ENCODE measurements at places on chromosomes 4 and X.
A peak's percentile ranks its signal among the peaks of the same experiment; 100 is the strongest.

DNA sequence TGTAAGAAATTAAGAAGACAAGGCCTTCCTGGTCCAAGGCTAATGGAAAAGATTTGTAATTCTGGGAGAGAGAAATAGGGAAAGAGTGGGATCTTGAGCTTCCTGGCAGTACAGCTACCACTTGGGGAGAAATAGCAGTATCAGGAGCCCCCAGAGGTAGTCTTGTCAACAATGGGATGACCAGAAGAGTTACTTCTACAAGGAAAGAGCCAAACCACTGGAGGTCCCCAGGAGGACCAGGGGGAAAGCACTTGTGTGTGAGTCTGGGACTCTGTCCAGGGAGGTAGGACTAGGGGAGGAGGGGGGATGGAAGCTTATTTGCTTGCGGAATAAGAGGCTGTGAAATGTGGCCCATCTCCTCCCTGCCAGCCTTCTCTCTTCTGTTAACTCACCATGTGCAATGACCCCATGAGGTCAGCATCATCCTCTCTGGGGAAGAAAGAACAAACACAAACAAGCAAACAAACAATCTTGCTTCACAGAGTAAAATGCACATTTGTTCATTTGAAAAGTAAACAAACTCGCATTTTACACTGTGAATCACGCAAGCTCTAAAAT lies 160.1 kb downstream of the STK32B start:
- DNase-seq = no peak

- DNase-seq = no peak
Measured at GRCh38 chrX:27918799-27919198, 62.5 kb downstream of the DCAF8L1 start.

DNA sequence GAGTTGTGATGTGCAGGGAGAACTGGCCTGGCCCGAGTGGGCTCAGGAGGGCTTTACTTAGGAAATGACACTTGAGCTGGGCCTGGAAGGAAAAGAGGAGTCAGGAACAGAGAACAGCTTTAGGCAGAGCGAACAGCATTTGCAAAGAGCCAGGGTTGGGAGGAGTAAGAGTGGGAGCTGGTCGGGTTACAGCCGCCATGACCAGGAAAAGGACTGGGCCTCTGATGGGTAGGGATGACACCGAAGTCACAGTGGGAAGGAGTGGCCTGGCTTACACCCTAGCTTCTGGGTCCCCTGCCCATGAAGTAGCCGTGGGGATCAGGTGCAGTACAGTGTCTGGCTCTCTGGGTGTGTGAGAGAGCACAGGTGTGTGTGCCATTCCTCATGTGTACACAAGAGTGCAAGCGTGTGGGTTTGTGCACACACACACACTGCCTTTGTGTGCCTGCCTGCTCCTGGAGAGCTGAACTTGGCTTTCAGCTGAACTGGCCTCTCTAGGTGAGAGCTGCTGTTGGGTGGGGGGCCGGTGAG lies 31.6 kb downstream of the TRMT44 start:
- DNase-seq = no peak

- no peak for DNase-seq
Measured at GRCh38 chrX:123878252-123878721, 18.4 kb downstream of the XIAP start.

DNA sequence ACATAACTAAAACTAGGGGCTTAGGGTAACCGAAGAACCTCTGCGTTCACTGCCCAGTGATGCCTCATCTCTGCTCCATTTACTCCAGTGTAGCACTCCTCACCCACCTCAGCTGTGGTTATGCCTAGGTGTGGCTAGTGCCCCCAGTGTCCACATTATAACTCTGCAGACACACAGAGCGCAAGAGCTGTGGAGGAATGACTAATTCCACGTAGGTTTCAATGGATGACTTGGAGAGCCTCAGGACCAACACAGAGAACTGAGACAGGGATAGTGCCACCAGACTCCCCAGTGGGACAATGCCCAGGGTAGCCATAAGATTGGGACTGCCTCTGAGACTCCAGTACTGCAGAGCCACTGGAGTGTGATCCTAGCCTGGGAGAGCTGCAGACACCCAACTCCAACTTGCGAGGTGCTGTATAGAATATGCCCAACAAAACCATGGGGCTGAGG lies 542.4 kb upstream of the DIPK2B start:
- no peak for DNase-seq

- no peak for DNase-seq
Measured at GRCh38 chr4:185370268-185370949, 25.3 kb downstream of the LRP2BP start.

- DNase-seq = no peak
Measured at GRCh38 chrX:120736989-120737388, 107.1 kb upstream of the C1GALT1C1 start.

GRCh38 chr4:56733352-56733751 lies 52.3 kb upstream of the HOPX start:
- no peak for DNase-seq

DNA sequence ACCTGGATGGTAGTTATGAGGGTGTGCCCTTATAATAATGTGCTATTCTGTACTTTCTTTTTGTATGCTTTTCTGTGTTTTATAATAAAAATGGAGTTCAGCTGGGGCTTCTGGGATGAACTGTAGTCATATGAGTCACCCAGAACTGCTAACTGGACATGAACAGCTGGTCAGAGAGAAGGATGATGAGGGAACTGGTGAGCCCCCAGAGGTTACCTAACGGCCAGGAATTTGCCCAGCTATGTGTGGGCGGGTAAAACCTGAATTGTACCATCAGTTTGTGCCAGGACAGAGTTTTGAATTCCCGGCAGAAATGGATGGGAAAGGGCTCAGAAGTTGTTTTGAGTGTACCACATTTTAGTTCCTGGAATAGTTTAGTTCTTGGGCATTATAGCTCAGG lies 138.0 kb upstream of the USP9X start:
- DNase-seq = no peak

- DNase-seq = no peak
Measured at GRCh38 chr4:84583876-84584380, 1.0 kb downstream of the CDS1 start.

- no peak for DNase-seq
Measured at GRCh38 chrX:43349363-43349762, 306.7 kb upstream of the MAOA start.

DNA sequence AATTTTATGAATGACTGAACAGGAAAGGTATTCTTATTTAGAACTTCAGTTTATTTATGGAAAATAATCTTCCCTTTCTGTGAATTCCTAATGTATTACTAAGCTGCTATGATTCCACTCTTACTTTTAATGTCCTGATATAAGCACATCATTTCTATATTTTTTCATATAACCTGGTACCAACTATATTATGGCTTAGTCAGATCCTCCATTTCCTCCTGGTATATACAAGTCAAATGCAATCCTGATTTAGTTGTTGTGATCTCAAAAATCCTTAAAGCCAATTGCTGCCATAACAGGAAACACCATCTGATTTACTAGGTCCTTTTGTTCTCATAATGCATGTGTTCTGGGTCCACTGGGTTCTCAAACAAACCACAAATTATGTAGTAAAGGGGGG lies 26.8 kb downstream of the TRMT2B start:
- no peak for DNase-seq

- DNase-seq = no peak
Measured at GRCh38 chr4:152780267-152780778, 569 bp downstream of the ARFIP1 start.

DNA sequence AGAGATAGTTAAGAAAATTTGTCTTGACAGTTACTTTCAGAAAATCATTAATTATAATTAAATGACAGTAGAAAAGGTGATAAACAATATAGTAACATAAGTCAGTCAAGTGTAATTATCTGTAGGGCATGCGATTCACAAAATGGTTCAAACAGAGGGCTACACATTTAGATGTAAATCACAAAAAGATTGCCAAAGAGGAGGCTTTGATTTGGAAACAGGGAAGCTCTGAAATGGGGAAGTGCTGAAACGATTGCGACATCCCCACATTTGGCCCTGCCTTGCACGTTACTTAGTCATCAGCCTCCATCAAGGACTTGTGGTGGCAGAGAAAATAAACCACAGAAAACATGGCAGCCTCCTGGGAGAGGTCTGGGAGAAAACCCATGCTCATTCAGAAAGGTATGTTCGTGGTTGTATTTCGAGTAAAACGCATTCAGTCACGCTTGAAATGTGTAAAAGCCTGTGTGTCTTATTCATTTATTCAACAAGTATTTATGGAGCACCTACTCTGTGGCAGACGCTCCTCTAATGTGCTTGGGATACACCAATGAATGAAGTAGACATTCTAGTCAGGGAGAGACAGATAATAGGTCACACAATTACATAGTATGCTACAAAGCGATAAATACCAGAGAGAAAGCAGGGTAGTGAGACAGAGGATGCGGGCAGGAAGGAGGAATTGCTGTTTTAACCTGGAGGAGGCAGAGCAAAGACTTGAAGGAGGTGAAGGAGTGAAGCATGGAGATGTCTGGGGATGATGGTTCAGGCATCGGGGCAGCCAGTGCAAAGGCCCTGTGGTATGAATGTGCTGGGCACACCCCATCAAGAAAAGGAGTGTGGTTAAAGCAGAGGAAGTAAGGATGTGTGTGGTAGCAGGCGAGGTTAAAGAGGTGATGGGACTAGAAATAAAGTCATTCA lies 7.8 kb downstream of the RBM47 start:
- DNase-seq = no peak

GRCh38 chr4:156779774-156780173 lies 191.8 kb downstream of the PDGFC start:
- no peak for DNase-seq

- DNase-seq = no peak
Measured at GRCh38 chr4:22434895-22435294, 81.0 kb downstream of the ADGRA3 start.

DNA sequence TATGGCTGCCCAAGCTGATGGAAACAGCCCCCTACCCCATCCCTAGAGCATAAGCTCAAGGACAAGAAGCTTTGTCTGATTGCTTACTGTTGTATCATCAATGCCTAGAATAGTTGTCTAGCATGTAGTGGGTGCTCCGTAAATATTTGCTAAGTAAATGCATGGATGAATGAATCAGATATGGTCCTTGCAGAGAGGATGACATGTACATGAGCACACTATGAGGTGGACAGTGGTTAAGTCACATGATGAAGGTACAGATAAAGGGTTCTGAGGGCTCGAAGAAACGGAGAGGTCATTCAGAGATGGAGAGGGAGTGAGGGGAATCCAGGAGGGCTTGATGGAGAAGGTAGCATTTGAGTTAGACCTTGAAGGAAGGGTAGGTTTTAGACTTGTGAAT lies 214.2 kb downstream of the RBMX2 start:
- DNase-seq = no peak

DNA sequence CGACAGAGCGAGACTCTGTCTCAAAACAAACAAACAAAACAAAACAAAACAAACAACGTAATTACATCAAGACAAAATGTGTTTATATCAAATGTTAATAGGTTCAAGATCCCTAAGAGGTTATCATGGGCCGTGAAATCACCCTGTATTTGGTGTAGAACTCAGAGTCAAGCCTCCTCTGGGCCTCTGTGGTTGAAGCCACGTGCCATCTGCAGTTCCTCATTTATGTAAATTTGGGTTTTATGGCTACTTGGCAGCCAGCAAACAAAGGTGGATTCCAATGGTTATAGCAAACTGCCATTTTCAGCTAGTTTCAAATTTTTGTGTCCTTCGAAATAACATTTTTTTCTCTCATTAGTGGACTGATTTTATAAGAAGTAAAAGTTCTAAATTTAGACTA lies 16.4 kb downstream of the NSDHL start:
- no peak for DNase-seq

- DNase-seq = peak; percentile 49
Measured at GRCh38 chr4:184825896-184826690, at the start of gene ACSL1. Gene ACSL1 (minus strand): TSS chr4:184825968. CDS start chr4:184803514, 22,454 bp downstream.

DNA sequence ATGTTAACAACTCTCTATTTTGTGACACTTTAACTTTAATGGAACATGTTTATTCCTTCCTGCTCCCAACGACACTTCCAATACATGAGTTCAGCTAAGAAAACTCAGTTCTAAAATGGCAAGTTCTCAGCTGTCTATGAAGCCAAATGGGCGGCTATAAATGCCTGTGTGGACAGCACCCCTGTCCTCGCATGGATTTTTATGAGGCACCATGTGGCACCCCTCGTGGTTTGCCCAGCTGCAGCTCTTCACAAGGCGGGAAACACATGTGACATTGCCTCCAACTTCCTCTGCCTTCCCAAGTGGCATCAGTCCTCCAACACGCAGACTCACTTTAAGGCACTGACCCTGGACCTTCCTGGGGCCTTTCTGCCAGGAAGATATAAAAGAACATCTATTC lies 48.0 kb downstream of the SH3RF1 start:
- no peak for DNase-seq

- DNase-seq = no peak
Measured at GRCh38 chr4:161320377-161320776, 843.4 kb downstream of the FSTL5 start.

- no peak for DNase-seq
Measured at GRCh38 chr4:119111296-119111695, 24.3 kb upstream of the MYOZ2 start.

DNA sequence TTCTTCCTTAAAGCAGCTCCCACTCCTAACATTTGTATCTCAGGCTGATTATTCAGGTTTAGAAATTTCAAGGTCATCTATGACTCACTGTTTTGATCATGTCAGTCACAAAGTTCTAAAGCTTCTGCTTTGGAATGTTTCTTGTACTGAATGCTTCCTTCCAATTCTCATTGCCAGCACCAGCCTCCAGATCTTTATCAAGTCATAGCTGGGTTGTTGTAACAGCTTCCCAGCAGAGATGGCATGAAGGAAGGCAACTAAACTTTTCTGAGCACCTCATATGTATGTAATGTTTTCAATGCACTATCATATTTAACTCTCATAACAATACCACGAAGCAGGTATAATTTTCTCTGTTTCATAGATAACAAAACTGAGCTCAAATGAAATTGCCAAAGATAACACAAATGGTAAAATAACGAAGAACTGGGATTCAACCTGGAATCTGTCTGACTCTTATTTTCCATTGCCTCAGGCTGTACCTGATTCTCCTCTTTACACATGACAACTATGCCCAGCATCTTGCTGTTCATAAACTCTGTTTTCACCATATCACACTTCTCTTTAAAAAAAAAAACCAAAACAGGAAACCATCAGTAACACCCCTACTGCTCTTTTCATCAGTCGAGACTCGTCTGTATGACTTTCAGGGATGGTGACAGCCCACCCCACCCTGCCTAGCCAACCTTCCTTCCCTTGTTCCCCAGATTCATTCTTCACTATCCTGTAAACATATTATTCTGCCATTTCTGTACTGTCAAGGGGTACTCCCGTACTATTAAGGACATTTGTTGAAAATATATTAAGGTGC lies 13.4 kb downstream of the TRPC3 start:
- no peak for DNase-seq

DNA sequence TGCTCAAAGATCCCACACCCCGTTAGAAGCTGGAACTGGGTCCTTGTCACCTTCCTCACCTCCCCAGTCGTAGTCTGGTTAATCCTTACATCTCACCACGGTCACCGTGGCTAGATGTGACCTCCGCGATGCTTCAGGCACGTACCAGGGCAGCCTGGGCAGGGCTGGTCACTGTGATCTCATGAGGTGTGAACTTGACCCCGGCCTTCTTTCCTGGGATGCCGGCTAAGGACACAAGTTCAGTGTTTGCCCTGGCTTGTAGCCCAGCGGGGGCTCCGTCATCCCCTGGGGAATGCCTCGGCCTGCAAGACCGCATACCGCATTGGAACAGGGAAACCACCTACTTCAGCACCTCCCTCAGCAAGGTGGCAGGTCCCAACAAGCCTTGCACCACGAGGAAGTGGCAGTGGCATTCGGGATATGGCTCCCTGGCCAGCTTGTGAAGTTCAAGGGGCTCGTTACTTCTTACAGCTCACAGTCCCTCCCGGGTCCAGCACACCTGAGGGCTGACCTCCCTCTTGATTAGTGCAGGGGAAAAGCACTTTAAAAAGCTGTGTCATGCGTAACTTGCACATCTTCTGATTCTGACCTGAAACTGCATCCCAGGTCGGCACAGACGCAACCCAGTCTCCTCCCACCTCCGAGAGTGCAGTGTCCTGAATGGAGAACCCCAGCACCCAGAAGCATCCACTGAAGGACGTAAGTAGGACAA lies 25.9 kb downstream of the NOP14 start:
- no peak for DNase-seq

Measured in stimulated activated CD4-positive, alpha-beta T cell treated with anti-CD3 and anti-CD28 coated beads, Interleukin-1b, Interleukin-23, amount 100 ng/mL, for 1 hour (primary cell).